Fibroblast of gingiva (primary cell): ENCODE measurements at places on chromosomes 2 and 18.

DNA sequence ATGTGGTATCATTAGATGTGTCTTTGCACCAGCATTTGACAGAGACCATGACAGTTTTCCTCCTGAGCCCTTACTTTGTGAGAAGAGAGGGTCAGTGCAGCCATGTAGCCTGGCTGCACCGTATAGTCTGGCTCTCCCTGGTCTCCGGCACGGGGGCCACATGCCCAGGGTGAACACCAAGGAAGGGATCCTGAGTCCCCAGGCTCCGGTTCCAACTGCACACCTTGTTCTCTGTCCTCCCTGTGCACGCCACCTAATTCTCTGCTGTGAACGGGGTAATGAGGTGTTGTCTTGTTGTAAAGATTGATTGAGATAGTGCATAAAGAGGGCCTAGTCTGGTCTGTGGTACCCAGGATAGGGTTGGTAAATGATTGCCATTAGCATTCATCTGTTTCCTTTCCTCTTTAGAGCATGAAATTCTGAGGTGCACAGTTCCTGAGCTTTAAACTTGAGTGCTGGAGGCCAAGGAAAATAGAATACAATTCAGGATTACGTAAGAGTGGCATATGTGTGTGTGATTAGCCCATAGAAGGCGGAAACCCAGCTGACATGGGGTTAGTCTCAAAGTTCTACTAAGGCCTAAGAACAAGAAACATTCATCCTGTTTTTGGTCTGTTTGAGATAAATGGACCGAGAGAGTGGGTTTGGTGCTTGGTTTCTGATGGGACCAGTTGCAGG, 55.5 kb downstream of the NCK2 start:
- peak; percentile 76 for DNase-seq

DNA sequence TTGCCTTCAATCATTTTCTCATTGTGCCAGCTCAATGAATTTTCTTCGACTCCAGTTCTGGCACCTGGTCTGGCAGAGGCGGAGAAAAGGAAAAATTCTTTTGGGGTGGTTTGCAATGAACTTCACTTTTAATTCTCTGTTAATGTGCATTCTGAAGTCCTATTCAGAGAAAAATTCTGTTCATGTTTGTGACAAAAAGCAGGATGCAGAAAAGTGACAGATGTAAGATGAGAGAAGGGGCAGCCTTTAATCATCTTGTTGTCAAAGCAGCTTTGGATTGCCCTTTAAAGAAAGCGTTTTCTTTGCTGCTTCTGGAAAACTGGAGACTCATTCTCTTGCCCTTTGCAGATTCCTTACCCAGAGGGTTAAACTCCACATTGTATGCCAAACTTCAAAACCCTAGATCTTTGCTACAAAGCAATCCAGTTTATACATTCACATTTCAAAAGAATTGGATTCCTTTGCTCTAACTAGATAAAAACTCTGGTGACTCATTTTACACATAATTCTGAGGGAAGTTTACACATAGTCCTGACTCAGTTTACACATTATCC, 94.6 kb upstream of the CAVIN2 start:
- no peak for DNase-seq

DNA sequence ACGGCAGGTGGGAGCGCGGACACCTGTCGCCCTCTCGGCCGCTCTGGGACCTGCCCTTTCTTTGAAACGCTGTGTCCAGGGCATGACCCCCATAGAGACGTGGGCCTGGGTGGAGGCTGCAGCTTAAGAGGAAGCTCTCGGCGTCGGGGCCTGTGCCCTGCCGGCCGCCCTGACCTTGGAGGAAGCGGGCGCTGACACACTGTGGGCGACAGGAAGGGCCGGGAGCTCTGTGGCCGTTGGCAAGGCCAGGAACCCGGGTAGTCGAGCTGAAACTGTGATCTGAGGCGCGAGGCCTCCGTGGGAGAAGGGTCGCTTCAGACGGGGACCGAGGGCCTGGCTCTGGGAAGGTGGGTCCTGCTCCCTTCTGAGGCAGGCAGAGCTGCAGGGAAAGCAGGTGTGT, 28.2 kb downstream of the KCNG2 start:
- no peak for DNase-seq

GRCh38 chr2:149420053-149420963, 89.9 kb downstream of the LYPD6 start:
- no peak for DNase-seq

GRCh38 chr2:74581463-74581862, 26.9 kb downstream of the DOK1 start:
- DNase-seq = no peak

DNA sequence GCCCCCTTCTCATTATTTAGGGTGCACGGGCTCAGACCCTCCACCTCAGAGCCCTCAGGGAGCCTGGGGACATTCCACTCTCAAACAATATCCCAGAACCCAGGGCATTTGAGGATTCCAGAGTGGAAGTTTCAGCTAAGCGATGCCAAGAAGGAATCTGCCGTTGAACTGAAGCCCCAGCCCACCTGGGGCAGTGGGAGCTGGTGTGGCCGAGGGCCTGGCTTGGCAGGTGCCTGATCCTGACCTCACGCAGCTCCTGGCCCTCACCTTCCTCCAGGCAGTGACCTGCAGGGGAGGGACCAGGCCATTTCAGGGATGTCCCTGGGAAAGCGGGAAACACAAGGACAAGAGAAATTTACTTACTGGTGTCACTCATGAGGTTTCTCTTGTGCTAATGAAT, 58.2 kb downstream of the ACKR3 start:
- no peak for DNase-seq
